ENCODE measurements at places on chromosomes 5 and 9.

GRCh38 chr9:11577522-11577921 lies 964.7 kb upstream of the PTPRD start:
- no peak for DNase-seq

DNA sequence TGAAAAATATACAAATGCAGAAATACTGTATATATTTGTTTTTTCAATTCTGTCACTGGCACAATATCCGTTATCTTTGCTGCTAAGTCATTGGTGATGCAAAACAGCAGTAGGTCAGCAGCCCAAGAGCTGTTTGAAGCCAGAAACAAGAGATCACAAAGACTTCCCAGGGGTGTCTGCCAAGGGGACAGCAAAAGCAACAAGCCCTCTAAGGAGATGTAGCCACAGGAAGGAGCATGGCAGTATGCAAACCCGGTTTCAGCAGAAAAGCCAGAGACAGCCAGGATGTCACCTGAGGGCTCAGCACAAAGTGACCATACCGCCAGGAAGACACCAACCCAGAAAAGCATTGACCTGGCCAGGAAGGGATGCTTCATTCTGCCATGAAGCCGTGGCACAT lies 241.5 kb downstream of the ARRDC3 start:
- no peak for DNase-seq

DNA sequence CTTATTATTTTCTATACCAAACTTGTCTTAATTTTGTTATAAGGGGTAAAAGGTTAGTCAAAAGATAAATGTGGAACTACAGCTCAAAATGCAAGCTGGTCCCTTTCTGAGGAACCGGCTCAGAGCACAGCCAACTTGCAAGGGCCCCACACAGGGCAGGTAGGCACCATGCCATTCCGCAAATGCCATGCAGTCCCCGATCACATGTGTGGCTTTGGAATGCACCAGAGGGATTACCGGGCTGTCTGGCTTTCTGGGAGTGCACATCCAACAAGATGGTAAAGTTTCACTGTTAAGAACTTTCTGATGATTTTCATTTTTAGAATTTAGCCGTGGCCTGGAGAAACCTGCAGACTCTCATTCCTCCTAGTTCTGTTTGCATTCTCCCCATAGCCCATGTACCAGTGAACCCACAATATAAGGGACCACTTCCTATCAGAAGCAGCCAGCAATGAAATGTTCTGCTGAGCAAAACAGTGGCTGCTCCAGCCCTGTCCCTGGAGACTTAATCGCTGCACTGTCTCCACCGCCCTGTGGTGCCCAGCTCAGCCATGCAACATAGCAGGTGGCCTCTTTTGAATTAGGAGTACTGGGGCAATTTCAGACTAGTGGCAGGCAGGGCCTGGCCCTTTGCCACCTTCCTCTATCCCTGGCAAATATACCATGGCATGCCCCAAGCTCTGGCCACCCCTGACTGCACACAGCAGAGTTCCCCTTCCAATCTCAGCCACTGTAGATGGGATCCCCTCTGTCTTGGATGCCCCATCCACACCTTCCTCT lies 11.4 kb downstream of the SHB start:
- no peak for DNase-seq

- no peak for DNase-seq
Measured at GRCh38 chr9:7947577-7947976, 148.0 kb upstream of the DMAC1 start.

DNA sequence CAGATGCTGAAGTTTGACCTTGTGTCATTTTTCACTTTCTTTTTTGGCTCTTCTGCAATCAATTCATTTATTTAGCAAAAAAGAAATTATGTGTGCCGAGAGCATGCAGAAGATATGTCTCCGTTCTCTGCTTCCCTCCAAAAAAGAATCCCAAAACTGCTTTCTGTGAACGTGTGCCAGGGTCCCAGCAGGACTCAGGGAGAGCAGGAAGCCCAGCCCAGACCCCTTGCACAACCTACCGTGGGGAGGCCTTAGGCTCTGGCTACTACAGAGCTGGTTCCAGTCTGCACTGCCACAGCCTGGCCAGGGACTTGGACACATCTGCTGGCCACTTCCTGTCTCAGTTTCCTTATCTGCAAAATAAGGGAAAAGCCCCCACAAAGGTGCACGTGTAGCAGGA lies 2.4 kb downstream of the FGFR4 start:
- DNase-seq = no peak

DNA sequence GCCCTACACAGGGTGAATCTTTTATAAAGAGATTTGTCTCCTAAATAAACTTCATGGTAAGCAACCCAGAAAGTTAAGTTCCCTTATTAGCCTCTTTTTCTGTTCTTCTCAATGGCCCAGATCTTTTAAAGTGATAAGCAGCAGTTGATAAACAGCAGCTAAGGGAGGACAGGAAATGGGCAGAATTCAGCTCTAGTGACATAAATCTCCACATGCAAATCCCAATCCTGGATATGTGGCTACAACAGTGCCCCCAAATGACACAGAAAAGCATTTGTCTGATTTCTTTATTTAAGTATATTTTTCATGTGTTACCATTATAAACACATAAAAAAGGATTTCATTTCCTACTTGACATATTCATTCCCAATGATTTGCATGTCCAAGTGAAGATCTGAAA lies 199.0 kb downstream of the DTWD2 start:
- no peak for DNase-seq

DNA sequence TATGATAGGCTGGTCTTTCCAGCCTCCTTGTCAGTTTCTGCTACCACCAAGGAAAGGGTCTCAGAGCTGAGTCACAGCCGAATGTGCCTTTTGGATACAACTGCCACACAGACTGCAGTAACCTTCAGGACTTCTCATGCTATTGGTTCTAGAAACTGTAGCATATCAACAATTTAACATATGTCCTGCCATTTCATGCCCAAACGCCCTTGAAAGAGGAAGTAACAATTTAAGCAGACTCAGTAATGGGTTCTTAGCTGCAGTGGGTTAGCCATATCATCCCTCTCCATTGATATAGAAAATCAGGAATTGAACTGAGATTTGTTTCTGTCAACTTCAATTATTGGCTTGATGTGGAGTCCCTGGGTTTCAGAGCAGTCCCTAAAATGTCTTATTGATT lies 4.1 kb upstream of the CLK4 start:
- DNase-seq = no peak

Data from AG04450 (cell line).